ENCODE measurements at places on chromosomes 13 and 19.
A peak's percentile ranks its signal among the peaks of the same experiment; 100 is the strongest.

- peak; percentile 52 for DNase-seq
Measured at GRCh38 chr13:94559222-94559795, 36.6 kb downstream of the TGDS start.

DNA sequence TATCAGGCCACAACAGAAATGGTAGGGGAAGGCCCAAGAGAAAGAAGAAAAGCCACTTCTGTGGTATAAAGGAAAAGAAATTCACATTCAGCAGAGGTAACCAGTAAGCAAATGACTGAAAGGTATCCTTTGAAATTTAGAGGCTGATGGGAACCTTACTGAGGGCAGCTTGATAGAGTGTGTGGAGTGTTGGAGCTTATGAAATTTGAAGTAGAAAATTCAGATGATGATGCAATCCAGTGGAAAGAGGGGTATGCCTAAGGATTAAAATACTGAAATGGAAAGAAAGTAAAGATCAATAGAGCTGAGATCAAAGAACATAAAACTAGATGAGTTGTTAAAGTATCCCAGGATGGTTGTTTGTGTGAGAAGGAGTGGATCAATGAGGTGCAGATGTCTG is 42.8 kb upstream of the RFXAP start:
- DNase-seq, result no peak

- DNase-seq, result no peak
Measured at GRCh38 chr13:23588666-23589065, 18.5 kb downstream of the TNFRSF19 start.

GRCh38 chr13:110319774-110320509 is 12.9 kb downstream of the COL4A2 start:
- no peak for DNase-seq

DNA sequence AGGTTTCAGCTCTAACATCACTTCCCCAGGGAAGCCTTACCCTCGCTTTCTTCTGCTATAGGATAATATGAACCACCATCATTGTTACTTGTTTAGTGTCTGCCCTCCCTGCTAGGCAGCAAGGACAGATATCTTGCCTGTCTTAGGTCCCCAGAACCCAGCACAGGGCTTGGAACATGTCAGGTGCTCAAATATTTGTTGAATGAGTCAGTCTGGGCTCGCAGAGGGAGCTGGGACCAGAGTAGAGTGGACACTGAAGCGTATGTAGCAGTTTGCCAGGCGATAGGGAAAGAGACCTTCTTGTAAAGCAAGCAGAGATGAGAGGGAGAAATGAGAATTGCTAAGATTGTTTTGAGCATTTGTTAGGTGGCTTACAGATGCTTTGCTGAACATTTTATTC is 11.7 kb downstream of the BCKDHA start:
- DNase-seq, result no peak

DNA sequence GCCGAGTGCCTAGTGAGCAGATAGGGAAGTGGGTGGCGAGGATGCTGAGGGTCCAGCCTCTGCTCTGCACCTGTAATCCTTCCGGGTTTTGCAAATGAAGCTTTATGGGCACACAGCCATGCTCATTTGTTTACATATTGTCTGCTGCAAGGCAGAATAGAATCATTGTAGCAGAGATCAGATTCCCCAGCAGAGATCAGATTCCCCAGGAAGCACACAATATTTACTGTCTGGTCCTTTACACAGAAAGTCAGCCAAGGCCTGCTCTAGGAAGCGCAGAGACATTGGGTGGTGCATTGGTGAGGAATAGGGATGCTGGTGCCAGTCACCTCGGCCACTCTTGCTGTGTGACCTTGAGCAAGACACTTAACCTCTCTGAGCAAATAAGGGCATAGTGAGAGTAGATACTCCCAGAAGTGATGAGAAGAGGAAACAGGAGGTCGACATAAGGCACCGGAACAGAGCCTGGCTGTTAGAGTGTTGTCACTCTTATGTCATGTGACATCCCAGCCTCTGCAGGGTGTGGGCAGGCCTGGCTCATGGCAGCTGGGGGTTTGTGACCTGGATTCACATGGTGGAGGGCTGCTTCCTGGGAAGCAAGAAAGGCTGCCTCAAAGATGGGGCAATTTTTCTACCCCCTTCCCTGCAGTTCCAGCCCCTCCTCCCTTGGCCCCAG is 25.6 kb downstream of the CARM1 start:
- no peak for DNase-seq

DNA sequence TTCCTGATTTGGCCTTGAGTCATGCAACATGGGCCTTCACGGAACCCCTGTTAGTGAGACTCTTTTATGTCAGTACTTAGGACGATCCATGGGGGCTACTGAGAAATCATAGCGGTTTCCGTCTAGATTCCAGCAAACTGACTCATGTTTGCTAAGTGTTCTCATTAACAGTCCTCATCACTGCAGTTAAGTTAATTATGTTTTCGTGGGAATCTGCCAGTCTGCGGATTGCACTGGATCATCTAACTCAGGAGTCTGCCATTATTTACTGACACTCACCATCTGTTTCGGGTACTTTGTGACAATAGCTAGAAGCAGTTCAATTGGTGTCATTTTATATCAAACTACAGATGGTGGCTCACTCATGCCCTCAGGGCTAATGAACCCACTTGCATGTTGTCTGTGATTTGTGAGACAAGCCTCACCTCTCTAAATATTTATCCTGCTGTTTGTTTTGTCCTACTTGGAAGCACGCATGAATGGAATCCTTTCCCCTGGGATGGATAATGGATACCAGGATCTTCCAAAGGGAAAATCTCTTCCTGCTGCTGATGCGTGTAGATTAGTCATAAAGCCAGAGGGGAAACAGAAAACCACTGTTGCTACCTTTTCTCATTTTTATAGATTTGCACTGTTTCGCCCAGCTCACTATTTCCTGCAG is 61.8 kb downstream of the RAB20 start:
- no peak for DNase-seq

DNA sequence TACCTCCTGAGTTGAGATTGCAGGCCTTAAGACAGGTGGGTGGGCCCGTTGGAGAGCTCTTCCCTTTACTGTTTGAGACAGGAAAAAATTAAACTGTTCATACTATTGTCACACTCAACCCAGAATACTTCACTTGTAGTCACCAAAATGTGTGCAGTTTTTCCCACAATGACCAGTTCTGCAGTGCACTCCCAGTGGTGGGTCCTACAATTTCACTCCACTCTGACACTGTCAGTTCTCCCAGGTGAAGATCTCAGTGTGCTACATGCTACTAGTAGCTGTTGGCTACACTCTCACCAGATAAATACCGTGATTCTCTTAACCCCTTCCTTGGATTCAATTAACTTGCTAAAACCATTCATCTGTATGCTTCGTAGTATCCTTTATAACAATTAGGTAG is 2.9 kb downstream of the ZNF665 start:
- no peak for DNase-seq

- DNase-seq, result no peak
Measured at GRCh38 chr13:19665427-19665859, 32.0 kb downstream of the MPHOSPH8 start.

GRCh38 chr13:92097337-92097903 is 699.0 kb downstream of the GPC5 start:
- DNase-seq, result no peak

DNA sequence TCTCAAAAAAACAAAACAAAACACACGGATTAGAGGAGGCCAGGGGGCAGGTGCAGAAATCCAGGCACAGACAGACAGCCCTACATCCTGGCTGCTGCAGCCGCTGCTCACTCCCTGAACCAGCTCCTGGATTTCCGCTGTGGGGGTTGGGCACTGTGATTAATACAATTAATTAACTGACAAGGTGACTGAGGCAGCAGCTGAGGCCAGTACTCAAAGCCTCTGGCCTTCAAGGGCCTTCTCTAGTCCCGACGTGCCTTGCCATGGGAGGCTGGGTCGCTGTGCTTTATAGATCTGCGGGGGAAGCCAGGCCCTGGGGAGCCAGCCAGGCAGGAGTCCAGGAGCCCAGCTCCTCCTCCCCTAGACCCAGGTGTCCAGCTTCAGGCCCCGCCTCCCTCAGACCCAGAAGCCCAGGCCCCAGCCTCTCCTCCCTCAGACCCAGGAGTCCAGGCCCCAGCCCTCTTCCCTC is 4.6 kb downstream of the NECTIN2 start:
- DNase-seq, result no peak
